ENCODE measurements at places on chromosomes 5 and 9. TPM values are rescaled to one million over a fixed set of nuclear protein-coding genes. Genes with fewer than 3 reads are reported as not detected.

Gene GPR151
- not detected for total RNA-seq

Gene RUFY1
- 46.1 TPM for total RNA-seq

Gene DYNC2I2
- 25.8 TPM for total RNA-seq

Gene SMIM33
- not detected for total RNA-seq

Gene GABRB2
- 0.59 TPM for total RNA-seq

Gene ABO
- 23.1 TPM for total RNA-seq

Gene DDX4
- not detected for total RNA-seq

Gene LCN9
- not detected for total RNA-seq

Gene CLIC3
- 1.5 TPM for total RNA-seq

Gene SLC6A18
- total RNA-seq, result not detected

Gene SARDH
- 3.2 TPM for total RNA-seq

Gene IL9
- not detected for total RNA-seq

Gene INSYN2B
- total RNA-seq, result 0.68 TPM

Gene BARHL1
- total RNA-seq, result not detected

Gene TAF1L
- total RNA-seq, result not detected

Gene OR1Q1
- not detected for total RNA-seq

Gene CDX1
- total RNA-seq, result 0.30 TPM

Gene FRMD3
- total RNA-seq, result 2.6 TPM

Gene FBP1
- total RNA-seq, result 2.9 TPM

Gene GRIA1
- 0.28 TPM for total RNA-seq

Gene TJP2
- total RNA-seq, result 137 TPM

Gene PDE6A
- 0.13 TPM for total RNA-seq

Gene UQCRQ
- total RNA-seq, result 231 TPM

Gene PELO
- total RNA-seq, result 19.0 TPM

Gene UBLCP1
- total RNA-seq, result 16.2 TPM

Gene SLC36A2
- not detected for total RNA-seq

Gene PHF24
- 0.30 TPM for total RNA-seq

Gene ADAMTSL2
- 1.4 TPM for total RNA-seq

Gene AGXT2
- total RNA-seq, result not detected

Gene SUSD3
- 54.5 TPM for total RNA-seq

Gene TMEM252
- not detected for total RNA-seq

Gene OBP2B
- not detected for total RNA-seq

Gene SLC45A2
- not detected for total RNA-seq

Gene IL3
- total RNA-seq, result not detected

Gene LVRN
- 1.2 TPM for total RNA-seq

Gene ANKRD33B
- total RNA-seq, result 0.93 TPM

Gene OSMR
- total RNA-seq, result 33.0 TPM

Gene GMCL2
- total RNA-seq, result not detected

Gene HTR1A
- 4.2 TPM for total RNA-seq

Gene GDA
- total RNA-seq, result 26.7 TPM

Gene EIF4EBP3
- 17.8 TPM for total RNA-seq

Gene LHX6
- 1.7 TPM for total RNA-seq

Gene PCDHB15
- 15.5 TPM for total RNA-seq

All from ovary (tissue), 10 donors.